Effector memory CD8-positive, alpha-beta T cell (primary cell): ENCODE measurements at places on chromosomes 1 and 21.

- H3K4me1 ChIP-seq, result peaks cover 53% of the 10 kb centered on the region
- no peak overlapping the region for H3K4me3 ChIP-seq
- peak overlapping the region; percentile 67 for H3K27ac ChIP-seq
Measured at GRCh38 chr1:155548706-155549105, 13.9 kb downstream of the ASH1L start.

DNA sequence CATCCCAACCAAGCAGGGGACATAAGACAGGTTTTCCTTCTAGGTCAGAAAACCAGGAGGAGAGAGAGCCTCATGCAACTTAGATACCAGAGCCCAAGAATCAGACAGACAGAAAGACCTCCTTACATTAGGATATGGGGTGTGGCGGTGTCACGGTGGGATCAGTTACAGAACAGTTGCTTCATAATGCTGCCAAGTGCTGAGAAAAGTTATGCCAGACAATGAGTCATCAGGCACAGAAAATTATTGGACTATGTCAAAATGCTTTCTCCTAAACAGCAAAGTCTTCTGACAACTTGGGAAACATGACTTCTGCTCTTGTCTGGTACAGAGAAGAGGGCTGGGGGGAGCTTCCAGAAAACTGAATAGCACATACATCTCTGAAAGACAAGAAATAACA lies 1120.2 kb upstream of the TMPRSS15 start:
- H3K4me1 ChIP-seq, result no peaks in the 10 kb centered on the region
- no peaks in the 10 kb centered on the region for H3K27me3 ChIP-seq
- no peaks in the 10 kb centered on the region for H3K36me3 ChIP-seq
- no peak overlapping the region for H3K4me3 ChIP-seq
- no peak overlapping the region for H3K27ac ChIP-seq

GRCh38 chr21:23016617-23017016 lies 2018.4 kb downstream of the NCAM2 start:
- no peak for DNase-seq
- H3K27me3 ChIP-seq, result no peaks in the 10 kb centered on the region
- no peak overlapping the region for H3K27ac ChIP-seq

- H3K36me3 ChIP-seq, result peaks cover 34% of the 10 kb centered on the region
- no peak for DNase-seq
- H3K27me3 ChIP-seq, result no peaks in the 10 kb centered on the region
- H3K27ac ChIP-seq, result peak overlapping the region; percentile 100
- H3K4me1 ChIP-seq, result peaks cover 19% of the 10 kb centered on the region
Measured at GRCh38 chr1:160260406-160261382, 1.7 kb downstream of the DCAF8 start.

DNA sequence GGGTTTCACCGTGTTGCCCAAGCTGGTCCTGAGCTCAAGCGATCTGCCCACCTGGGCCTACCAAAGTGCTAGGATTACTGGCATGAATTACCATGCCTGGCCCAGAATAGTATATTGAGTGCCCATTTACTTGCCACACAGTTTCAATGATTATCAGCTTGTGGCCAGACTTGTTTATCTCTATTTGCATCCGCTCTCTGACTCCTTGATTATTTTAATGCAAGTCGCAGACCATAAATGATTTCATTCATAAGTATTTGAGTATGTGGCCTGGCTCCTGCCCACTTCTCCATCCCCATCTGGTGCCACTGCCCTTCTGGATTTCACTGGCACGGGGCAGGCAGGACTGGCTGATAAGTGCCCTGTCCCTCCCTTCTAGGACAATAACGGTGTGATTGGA lies 18.2 kb upstream of the TRNAU1AP start:
- H3K4me3 ChIP-seq, result no peak overlapping the region
- H3K36me3 ChIP-seq, result peaks cover 27% of the 10 kb centered on the region
- H3K4me1 ChIP-seq, result peaks cover 4% of the 10 kb centered on the region
- DNase-seq, result no peak

DNA sequence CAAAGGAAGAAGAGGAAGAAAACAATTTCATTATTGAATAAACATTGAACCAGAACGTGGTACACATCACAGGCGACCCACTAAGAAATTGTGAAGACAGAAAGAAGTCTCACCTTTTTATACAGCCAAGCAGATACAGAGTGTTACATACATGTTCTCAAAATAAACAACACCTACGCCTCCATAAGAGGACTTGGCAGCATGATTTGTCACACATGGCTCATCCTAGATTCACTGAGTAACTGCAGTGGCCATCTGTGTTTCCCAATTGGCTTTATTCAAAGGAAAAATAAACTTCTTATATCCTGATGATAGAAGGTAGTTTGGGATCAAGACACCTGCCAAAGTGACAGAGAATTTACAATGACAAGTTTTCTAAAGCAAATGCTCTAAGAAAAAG lies 7.6 kb upstream of the KRTAP19-8 start:
- H3K27me3 ChIP-seq, result peaks cover 6% of the 10 kb centered on the region
- H3K4me1 ChIP-seq, result no peaks in the 10 kb centered on the region
- no peaks in the 10 kb centered on the region for H3K36me3 ChIP-seq
- H3K4me3 ChIP-seq, result no peak overlapping the region

- DNase-seq, result no peak
- H3K4me1 ChIP-seq, result peaks cover 52% of the 10 kb centered on the region
- no peak overlapping the region for H3K27ac ChIP-seq
- H3K4me3 ChIP-seq, result no peak overlapping the region
- peaks cover 76% of the 10 kb centered on the region for H3K36me3 ChIP-seq
Measured at GRCh38 chr1:154553056-154554030, 5.1 kb downstream of the UBE2Q1 start.

- H3K27me3 ChIP-seq, result peaks cover 5% of the 10 kb centered on the region
- peaks cover 4% of the 10 kb centered on the region for H3K36me3 ChIP-seq
- H3K4me3 ChIP-seq, result no peak overlapping the region
- H3K27ac ChIP-seq, result no peak overlapping the region
- no peak for DNase-seq
Measured at GRCh38 chr1:41348394-41348793, 12.8 kb upstream of the FOXO6 start.

GRCh38 chr1:112325504-112325903 lies 70.5 kb upstream of the CTTNBP2NL start:
- no peaks in the 10 kb centered on the region for H3K4me1 ChIP-seq
- no peak for DNase-seq
- peaks cover 53% of the 10 kb centered on the region for H3K27me3 ChIP-seq
- no peak overlapping the region for H3K27ac ChIP-seq
- H3K4me3 ChIP-seq, result no peak overlapping the region

DNA sequence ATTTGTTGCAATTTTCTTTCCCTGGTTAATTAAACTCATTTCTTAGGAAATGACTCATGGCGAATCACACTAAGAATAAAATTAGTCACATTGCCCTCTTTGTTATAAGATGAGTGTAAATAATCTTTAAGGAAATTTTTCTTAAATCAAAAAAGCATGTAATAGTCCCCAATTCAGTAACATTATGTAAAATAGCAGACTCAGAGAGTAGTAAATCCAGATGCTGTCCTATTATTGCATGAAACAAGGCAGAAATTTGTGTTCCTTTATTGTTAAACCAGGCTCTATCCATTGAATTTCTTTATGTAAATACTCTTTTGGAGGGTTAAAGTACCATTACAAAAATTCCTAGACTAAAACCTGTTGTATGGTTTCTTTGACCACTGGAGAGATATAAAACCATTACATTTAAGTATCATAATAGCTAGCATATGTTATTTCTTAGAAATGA lies 154.5 kb upstream of the C1orf87 start:
- no peak for DNase-seq
- no peaks in the 10 kb centered on the region for H3K4me1 ChIP-seq
- H3K36me3 ChIP-seq, result peaks cover 2% of the 10 kb centered on the region
- H3K27ac ChIP-seq, result no peak overlapping the region
- H3K4me3 ChIP-seq, result no peak overlapping the region
